Stimulated activated naive CD4-positive, alpha-beta T cell (primary cell): ENCODE measurements at places on chromosomes 2 and 18.

GRCh38 chr2:218043701-218044109 is 25.3 kb upstream of the RUFY4 start:
- DNase-seq: no peak

DNA sequence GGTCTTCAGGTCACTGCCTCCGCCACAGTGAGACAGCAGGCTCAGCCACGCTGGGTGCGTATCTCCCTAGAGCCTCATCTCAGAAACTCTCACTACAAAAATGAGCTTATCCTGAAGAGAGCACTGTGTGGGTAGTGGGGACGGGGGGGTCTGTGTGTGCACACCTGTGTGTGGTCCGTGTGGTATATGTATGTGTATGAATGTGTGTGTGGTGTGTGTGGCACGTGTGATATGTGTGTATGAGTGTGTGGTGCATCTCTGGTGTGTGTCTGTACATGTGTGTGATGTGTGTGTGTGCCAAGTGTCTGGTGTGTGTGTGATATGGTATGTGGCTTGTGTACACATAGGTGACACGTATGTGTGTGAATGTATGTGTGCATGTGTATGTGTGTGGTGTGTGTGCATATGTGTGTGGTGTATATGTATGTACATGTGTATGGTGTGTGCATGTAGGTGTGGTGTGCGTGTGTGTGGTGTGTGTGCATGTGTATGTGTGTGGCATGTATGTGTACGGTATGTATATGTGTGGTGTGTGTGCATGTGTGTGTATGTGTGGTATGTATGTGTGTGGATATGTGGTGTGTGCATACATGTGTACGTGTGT is 332.2 kb downstream of the EIPR1 start:
- DNase-seq: no peak

- DNase-seq: no peak
These were observed 135.9 kb downstream of the TPGS2 start for GRCh38 chr18:36692921-36693332.

GRCh38 chr2:42791606-42792005 is 777 bp downstream of the HAAO start:
- no peak for DNase-seq
